ENCODE measurements at places on chromosomes 12 and 14.

- DNase-seq = no peak
These were observed 96.7 kb downstream of the IRF2BPL start for GRCh38 chr14:76931631-76932402.

DNA sequence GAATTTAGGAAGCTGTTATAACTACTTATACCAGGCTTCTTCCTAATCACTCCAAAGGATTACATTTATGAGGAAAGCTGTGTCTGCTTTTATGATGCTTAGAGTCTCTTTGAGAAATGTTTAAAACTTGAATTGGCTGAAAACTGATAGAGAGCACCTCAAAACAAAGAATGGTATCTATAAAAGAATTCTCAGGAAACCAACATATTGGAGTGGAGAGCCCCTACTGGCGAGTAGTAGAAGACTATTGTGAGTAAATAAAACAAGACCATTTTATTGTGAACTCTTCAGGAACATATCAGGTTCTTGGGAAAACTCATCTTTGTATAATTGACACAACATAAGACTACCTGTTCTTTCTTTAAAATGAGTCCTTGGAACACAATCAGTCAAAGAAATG is 578.6 kb downstream of the RERGL start:
- DNase-seq = no peak

GRCh38 chr12:113463746-113464451 is 7.8 kb downstream of the LHX5 start:
- no peak for DNase-seq

- DNase-seq = no peak
These were observed 12.4 kb downstream of the IQSEC3 start for GRCh38 chr12:78981-79380.

DNA sequence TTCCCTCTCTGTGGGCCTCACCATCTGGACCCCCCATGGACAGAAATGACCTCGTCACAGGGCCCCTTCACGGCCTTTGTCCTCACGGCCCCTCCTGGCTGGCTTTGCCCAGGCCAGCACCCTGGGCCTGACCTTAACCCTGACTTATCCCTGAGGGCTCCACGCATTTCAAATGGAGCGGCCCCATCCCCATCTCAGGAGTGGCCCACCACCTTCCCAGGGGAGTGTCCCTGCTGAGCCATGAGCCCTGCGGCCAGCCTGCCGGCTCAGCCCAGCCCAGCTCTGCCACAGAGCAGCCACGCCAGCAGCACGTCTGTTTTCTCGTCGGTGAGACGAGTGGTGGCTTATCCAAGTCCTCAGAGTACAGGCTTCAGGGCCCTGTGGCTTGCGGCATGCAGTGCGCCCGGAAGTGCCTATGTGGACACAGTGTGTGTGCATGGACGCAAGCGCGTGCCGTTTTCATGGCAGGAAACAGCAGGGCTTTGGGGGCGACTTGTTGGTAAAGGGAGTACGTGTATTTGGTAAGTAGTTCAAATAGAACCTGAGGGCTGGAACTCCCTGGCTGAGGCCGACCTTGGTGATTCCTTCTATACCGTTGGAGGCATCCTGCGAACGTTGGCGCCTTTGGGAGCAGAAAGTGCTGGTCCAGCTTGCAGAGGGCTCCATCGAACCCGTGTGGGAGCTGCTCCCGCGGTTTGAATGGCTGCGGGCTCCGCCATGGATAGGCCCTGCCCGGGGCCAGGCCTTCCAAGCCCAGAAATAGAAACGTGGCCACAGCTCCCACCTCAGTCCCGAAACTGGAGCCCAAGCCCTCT is 52.1 kb downstream of the LRCOL1 start:
- no peak for DNase-seq

DNA sequence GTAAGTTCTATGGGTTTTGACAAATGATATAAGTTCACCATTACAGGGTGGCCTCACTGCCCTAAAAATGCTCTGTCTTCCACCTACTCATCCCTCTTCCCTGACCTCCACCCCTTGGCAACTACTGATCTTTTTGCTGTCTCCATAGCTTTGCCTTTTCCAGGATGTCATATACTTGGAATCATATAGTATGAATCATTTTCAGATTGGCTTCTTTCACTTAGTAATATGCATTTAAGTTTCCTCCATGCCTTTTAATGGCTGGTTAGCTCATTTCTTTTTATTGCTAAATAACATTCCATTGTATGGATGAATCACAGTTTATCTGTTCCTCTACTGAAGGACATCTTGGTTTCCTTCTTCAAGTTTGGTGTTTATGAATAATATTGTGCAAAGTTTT is 14.0 kb upstream of the PEX5 start:
- DNase-seq = peak; percentile 22

GRCh38 chr12:18383203-18383602 is 121.9 kb downstream of the PIK3C2G start:
- DNase-seq = peak; percentile 88

GRCh38 chr12:123928274-123928865 is 44.3 kb downstream of the CCDC92 start:
- no peak for DNase-seq

GRCh38 chr14:70920608-70921007 is 13.3 kb downstream of the PCNX1 start:
- DNase-seq = no peak

DNA sequence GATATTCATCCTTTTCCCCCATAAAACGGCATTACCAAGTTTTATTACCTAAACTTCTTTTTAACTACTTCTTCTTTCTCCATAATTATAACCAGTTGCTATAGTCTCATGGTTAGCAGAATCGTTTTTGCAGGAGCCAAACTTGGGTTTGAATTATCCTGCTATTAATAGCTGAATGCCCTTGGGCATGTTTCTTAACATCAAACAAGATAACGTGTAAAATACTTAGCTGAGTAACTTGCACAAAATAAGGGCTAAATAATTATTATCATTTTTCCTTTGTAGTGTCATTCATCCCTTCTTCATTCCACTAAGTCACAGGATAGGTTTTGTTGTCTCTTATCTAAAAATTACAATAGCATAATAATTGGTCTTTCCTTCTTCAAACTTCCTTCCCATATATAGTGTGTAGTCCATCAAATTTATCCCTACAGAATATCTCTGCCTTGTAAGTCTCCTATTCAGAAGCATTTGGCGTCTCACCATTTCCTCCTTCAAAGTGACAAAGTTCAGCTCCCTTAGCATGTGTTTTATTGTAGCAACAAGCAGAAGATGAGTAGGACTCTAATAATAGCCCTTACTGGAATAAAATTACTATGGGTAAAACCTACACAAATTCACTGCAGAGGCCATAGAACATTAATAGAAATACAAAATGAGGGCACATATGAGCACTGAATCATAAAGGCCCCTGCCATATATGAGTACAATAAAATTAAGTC is 63.8 kb downstream of the FAR2 start:
- DNase-seq = no peak

DNA sequence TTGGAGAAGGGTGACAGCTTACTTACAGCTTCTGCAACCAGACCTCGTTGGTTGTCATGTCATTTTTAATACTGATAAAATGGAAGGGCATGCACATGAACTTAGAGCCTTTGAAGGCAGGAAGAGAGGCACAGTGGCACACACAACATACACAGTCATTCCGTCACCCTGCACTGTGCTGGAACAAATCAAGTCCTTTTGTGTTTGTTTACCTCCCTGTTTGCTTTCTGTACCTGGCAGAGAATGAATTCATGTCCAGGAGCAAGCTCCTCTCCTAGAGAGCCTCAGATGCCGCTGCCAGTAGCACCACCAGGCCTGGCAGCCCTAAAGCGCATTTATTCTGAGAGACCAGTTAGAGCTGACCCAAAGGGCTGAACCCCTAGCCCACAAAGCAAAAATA is 460.3 kb downstream of the EGLN3 start:
- no peak for DNase-seq

DNA sequence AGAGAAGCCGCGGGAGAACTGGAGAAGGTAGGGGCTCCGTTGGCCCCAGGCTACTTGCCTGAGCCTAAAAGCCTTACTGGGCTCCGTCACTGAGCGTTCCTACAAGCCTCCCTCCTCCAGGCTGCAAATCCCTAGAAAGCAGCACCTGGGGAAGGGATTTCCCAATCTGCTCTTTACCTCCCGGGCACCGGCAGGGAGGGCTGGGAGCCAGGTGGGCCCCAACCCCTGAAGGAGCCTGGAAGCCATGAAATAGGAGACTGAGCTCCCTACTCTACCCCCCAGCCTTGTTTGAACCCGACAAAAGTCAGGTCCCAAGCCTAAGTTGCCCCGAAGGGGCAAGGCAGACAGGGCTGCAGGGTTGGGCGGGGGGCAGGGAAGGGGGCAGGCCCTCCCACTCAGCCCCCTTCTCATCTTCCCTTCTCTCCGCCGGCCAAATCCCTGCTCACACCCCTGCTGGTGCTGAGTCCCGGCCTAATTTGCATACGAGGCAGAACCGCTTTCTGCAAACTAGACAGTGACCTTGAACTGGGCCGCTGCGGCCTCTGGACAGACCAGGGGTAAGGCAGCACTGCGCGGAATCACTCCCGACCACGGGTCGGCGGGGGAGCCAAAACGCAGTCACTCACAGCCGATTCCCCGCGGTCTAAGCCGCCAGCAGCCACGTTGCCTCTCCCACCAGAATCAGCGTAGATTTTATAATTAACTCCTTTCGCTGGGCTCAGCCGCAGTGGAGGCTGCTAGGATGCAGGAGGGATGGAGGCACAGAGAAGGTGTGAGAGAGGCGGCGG is 3.7 kb upstream of the HOXC12 start:
- DNase-seq = no peak

GRCh38 chr12:115638733-115639647 is 638.5 kb downstream of the MED13L start:
- DNase-seq = no peak

- DNase-seq = no peak
These were observed 33.4 kb upstream of the DCN start for GRCh38 chr12:91215940-91216454.

GRCh38 chr12:6745741-6746525 is 7.0 kb downstream of the MLF2 start:
- DNase-seq = no peak

- DNase-seq = no peak
These were observed 12.3 kb downstream of the CLEC2B start for GRCh38 chr12:9856894-9857293.

- peak; percentile 3 for DNase-seq
These were observed 116.3 kb downstream of the RTN1 start for GRCh38 chr14:59754256-59754655.

DNA sequence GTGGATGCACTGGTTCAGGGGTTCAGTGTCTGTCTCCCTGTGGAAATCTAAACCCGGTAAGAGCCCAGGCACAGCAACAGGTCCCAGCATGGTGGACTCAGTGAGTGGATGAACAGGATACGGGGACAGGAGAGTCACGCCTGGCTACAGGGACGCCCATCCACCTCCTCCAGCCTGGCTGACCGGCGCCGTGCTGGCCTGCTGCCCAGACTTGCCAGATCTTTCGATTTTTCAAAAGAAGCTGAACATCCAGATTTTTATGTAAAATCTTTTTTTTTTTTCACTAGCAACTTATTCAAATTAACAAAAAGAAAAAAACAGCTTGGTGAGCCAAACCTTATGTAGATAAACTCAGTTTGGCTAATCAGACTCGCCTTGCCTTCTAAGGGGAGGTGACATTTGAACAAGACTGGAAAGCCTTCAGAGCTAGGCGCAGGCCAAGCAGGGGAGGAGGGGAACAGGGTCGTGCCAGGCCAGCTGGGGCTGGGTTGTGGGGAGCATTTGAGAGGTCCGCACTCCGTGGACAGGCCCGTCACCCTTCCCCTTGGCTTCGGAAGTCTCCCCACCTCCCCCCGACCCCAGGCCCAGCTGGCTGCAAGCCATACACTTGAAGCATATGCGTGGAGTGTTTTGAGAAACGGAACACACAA is 87.8 kb upstream of the NCOR2 start:
- peak; percentile 36 for DNase-seq

- no peak for DNase-seq
These were observed 12.6 kb upstream of the SERPINA3 start for GRCh38 chr14:94599656-94600004.

DNA sequence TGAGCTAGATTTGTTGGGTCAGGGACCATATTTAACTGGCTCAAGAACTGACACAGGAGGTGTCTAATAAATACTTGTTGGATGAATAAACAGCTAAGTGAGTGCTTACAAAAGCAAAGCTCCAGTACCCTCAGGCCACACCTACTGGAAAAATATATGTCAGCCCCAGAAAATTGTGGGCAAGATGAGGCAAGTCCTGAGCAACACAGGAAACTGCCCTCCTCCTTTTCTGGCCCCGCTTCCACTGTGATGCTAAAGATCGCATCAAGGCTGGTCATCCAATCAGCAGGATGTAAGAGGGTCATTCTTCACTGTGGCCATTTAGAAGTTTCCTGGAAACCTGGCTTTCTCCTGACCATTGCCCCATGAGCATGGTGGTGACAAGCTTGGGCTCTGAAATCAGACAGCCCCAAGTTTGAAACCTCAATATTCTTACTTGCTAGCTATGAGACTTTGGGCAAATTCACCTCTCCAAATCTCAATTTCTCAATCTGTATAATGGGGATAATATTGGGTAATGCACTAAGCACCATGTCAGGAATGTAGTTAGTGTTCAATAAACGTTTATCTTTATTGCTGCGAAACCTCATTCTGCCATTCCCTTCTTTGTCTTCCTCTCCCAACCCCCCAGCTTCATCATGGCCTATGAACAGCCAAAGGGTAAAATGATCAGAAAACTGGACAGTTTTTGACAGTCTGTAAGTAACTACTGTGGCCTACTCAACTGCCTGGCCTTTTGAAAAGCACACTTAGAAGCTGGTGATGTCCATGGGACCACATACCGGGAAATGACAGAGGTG is 139.3 kb upstream of the PZP start:
- DNase-seq = no peak

DNA sequence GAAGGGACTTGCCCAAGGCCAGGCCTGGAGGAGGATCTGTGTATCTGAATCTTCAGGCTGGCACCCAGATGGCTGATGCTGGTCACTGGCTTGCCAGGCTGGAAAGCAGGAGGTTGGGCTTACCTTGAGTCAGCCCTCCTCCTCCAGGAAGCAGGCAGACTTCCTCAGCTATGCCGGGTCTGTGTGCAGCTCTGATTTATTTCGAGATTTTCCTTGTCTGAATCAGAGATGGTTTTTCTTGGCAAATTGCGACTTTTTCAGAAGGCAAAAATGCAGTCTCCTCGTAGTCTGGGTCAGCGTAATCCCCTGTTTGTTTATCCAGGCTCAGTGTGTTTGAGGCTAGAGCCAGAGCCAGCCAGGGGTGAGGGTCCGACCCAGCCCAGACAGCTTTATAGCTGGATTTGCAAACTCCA is 48.9 kb downstream of the SMOC1 start:
- DNase-seq = no peak

DNA sequence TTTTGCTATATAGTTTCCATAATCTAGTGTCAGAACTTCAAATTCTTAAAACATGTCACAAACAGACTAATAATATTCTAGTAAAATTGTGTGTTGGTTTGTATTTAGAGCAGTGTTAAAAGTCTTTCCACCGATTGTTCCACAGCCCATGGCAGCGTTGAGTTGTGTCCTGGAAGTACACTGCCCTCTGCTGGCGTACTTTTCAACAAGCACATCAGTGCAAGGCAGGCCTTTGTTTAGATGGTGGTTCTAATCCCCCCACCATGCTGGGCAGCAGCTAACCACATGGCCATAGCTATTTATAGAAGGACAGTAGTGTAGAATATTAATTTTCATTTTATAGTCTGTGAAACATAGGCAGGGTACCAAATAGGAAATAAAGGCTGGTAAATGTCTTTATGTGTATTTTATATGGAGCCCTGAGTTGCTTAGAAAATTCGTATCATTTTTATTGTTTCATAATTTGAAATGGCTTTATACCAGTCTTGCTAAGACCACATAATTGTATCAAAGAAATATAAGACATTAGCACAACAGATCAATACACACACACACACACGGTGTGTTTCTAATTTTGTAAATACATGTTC is 235.4 kb downstream of the SEC23A start:
- peak; percentile 60 for DNase-seq

Measured in fibroblast of skin of left quadriceps (primary cell).